ENCODE measurements at places on chromosomes 5 and 9. TPM values are rescaled to one million over a fixed set of nuclear protein-coding genes. Genes with fewer than 3 reads are reported as not detected.

The OMD gene
- 0.21 TPM for total RNA-seq

DNA sequence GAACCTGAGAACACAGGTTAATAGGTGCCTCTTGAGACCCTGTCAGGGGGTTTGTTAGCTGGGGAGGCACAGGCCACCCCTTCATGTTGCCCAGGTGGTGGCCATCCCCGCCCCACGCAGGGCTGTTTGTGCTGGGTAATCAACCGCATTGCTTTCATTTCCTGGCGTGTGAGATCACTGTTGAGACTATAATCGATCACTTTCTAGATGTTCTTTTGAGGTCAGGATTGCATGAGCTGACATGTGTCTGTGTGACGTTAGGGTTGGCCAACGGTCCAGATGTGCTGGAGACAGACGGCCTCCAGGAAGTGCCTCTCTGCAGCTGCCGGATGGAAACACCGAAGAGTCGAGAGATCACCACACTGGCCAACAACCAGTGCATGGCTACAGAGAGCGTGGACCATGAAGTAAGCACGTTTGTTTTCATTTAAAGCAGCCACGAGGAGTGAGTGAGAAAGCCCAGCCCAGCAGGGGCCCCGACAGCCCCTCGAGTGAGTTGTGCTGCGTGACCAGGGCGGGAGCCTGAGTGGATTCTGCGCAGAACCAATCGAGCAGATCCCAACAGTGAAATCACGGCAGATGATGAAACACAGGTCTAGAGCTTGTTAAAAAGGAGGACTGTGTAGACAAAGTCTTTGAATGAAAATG is 115.0 kb upstream of the CACNA1B start:
- DNase-seq: no peak

The NTNG2 gene
- 0.95 TPM for total RNA-seq

The CTSL gene
- total RNA-seq: 229 TPM

The ARAP3 gene
- 4.4 TPM for total RNA-seq

DNA sequence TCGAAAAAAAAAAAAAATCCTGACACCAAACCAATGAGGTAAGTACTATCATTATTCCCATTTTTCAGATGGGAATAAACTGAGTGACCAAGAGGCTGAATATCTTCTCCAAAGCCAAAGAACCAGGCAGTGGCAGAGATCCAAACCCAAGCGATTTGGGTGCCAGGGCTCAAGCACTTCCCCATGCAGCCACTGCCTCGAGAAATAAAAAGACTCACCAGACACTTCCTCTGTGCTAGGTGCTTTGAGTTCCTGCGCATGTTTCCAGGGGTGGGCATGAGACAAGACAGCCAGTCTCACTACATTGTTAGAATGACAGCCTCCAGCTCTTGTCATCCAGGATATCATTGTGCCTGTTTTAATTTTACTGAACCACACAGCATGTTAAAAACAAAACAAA is 2.3 kb upstream of the RPL26L1 start:
- DNase-seq: no peak

The COL15A1 gene
- total RNA-seq: 1.6 TPM

DNA sequence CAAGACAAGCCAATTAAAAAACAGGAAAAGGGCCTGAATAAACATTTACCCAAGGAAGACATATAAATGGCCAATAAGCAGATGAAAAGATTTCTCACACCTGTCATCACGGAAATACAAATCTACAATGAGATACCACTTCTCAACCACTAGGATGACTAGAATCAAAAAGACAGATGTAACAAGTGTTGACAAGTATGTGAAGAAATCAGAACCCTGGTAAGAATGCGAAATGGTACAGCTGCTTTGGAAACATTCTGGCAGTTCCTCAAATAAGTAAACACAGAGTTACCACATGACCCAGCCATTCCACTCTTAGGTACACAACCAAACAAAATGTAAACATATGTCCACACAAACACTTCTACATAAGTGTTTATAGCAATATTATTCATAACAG is 32.5 kb downstream of the LEAP2 start:
- peak; percentile 36 for DNase-seq

The AP3S1 gene
- total RNA-seq: 136 TPM

The SPACA9 gene
- total RNA-seq: 3.3 TPM

The IFNW1 gene
- not detected for total RNA-seq

- no peak for DNase-seq
Measured at GRCh38 chr9:137643921-137644320, 25.1 kb downstream of the EHMT1 start.

The UGT3A1 gene
- total RNA-seq: not detected

DNA sequence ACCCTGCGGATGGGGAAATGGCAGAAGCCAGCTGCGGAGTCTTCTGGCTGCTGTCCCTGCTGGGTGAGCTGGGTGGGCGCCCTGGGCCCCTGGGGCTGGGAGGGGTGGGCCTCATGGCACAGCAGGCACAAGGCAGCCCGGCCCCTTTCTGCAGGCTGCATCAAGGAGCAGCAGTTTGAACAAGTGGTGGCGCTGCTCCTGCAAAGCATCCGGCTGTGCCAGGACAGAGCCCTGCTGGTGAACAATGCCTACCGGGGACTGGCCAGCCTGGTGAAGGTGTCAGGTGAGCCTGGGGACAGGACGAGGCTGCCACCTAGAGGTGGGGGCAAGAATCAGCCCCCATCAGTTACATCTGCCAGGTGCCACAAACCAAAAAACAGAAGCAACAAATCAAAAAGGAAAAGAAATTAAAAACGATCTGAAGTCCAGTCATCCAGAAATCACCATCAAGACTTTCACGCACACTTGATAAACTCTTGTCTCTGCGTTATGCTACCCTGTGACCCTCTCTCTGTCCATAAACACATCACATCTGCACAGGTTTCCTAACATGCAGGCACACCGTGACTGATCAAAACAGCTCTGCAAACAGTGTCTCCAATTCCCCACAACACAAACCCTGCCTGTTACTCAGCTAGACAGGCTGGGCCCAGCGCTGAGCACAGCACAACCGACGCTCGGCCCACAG is 13.9 kb downstream of the REXO4 start:
- no peak for DNase-seq
